Thoracic aorta (tissue), 2 donors: ENCODE measurements at places on chromosomes 7 and 10. TPM values are rescaled to one million over a fixed set of nuclear protein-coding genes. Genes with fewer than 3 reads are reported as not detected.

DNA sequence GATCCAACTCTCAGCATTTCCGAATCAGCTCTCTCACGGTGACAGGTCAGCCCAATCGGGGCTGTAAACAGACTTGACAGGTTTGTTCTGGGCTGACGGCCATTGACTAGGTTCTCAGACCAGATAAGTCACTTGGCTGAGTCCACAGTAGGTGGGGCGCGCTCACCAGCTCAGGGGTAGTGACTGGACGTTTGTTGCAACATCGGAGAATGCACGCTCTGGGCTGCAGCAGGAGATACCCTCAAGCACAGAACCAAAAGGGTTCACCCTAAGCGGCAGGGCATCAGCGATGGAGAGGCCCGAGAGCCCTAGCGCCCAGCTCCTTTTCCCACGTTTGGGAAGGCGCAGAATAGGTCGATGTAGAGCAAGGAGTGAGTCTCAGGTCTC is 1.8 kb downstream of the KLLN start:
- H3K4me3 ChIP-seq = peak overlapping the region; percentile 94
- no peaks in the 10 kb centered on the region for H3K27me3 ChIP-seq
- peaks cover 17% of the 10 kb centered on the region for H3K4me1 ChIP-seq
- DNase-seq = peak; percentile 65

DNA sequence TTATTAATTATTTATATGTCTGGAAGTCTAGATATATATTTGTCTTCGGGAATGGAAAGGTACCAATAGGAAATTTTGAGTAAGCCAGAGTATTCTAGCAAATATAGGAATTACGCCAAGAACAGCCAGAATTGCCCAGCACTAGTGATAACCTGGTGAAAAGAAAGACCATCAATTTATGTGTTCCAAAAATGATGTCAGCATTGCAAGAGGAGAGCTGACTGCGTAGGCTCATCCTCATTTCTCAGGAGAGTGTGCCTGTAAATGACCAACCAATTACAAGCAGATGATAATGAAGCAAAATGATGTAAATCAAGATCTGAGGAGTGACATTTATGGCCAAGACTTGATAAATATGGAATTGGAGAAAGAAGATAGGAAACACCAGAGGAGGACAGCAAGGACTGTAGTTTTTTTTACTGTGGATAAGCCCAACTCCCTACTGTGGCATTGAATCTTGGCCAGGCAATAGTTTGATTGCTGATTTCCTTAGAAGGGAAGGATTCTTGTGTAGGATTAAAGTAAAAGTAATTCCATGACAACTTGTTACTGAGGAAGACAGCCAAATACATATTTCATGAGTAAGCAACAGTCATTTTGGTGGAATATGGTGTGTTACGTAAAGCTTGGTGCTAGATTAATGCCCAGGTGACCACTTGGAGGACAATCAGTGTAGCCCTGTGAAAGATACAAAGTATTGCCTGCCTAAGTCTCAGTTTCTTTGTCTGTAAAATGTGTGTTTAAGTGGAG is 590.8 kb downstream of the AUTS2 start:
- no peaks in the 10 kb centered on the region for H3K4me1 ChIP-seq
- DNase-seq = no peak
- H3K27me3 ChIP-seq = no peaks in the 10 kb centered on the region

- H3K27ac ChIP-seq = no peak overlapping the region
- no peaks in the 10 kb centered on the region for H3K27me3 ChIP-seq
- no peak overlapping the region for H3K4me3 ChIP-seq
- H3K4me1 ChIP-seq = no peaks in the 10 kb centered on the region
- no peak for DNase-seq
These were observed 140.2 kb upstream of the PPP2R2D start for GRCh38 chr10:131760416-131761166.

GRCh38 chr10:15137636-15138035 is 30.9 kb downstream of the NMT2 start:
- no peak overlapping the region for H3K4me3 ChIP-seq
- peaks cover 21% of the 10 kb centered on the region for H3K36me3 ChIP-seq
- no peaks in the 10 kb centered on the region for H3K27me3 ChIP-seq

- H3K36me3 ChIP-seq = no peaks in the 10 kb centered on the region
- H3K27ac ChIP-seq = no peak overlapping the region
- DNase-seq = no peak
- no peaks in the 10 kb centered on the region for H3K27me3 ChIP-seq
- no peaks in the 10 kb centered on the region for H3K4me1 ChIP-seq
- H3K4me3 ChIP-seq = no peak overlapping the region
These were observed 9.7 kb downstream of the PUS7 start for GRCh38 chr7:105512415-105512814.

- peaks cover 31% of the 10 kb centered on the region for H3K4me1 ChIP-seq
- no peaks in the 10 kb centered on the region for H3K27me3 ChIP-seq
These were observed 752 bp downstream of the LRMDA start for GRCh38 chr10:75432176-75432575.

Gene CADPS2
- total RNA-seq = 16.4 TPM

Gene COA1
- total RNA-seq = 39.9 TPM

Gene FAM241B
- total RNA-seq = 7.8 TPM

Gene COX19
- 18.1 TPM for total RNA-seq

Gene PPRC1
- total RNA-seq = 56.4 TPM

Gene LIPF
- total RNA-seq = not detected

Gene MALSU1
- total RNA-seq = 65.7 TPM
